ENCODE measurements at places on chromosomes 6 and 20. TPM values are rescaled to one million over a fixed set of nuclear protein-coding genes. Genes with fewer than 3 reads are reported as not detected.

The CLPSL1 gene
- polyA plus RNA-seq, result 0.72 TPM

The OPN5 gene
- 0.48 TPM for polyA plus RNA-seq

The KHDC1 gene
- 8.5 TPM for polyA plus RNA-seq

The GTSF1L gene
- polyA plus RNA-seq, result not detected

The CDS2 gene
- 37.6 TPM for polyA plus RNA-seq

The GABRR2 gene
- 1.1 TPM for polyA plus RNA-seq

The DDRGK1 gene
- 46.7 TPM for polyA plus RNA-seq

The SNAP25 gene
- polyA plus RNA-seq, result 5.9 TPM

The FNDC11 gene
- 0.69 TPM for polyA plus RNA-seq

The FERMT1 gene
- 3.9 TPM for polyA plus RNA-seq

DNA sequence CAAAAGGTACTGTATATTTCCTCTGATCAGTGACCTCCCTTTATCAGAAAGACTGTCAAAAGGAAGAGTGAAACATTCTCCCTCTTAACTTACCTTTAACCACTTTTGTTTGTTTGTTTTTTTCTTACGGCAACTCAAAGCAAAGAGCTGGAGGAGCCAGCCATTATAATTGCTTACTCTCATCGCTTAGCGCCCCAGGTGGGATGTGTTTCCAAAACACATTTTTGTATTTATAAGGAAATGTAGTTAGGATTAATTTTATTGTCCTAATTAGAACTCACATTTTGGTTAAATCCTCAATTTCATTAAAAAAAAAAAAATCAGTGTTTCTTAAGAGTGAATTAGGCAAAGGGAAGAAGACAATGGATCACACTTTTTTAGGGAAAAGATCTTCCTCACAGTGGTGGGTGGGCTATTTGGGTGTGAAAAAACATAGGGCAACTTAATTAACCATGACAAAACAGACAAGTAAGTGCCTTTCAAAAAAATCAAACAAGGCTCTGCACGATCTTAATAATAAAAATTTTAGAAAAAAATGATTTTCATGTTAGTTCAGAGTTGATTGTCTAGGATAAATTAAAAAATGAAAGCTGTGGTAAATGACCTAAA, 1.2 kb upstream of the PHACTR2 start:
- no peak for DNase-seq

GRCh38 chr6:70686548-70687133, 19.0 kb downstream of the SMAP1 start:
- no peak for DNase-seq

DNA sequence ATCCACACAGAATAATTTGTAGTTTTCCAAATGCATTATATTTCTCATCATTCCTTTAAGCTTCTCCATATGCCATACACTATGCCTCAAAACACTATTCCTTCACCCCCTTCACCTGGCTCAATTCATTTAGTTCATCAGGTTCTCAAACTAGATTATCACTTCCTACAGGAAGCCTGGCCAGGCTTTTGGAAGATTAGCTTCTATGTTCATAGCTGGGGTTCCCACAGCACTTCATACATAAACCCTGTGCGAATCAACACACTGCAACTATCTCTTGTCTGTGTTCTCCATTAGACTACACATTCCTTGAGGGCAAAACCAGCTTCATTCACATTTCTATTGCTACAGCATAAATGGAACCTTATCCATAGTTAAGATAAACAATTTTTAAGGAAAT, 40.5 kb upstream of the PLN start:
- no peak for DNase-seq

DNA sequence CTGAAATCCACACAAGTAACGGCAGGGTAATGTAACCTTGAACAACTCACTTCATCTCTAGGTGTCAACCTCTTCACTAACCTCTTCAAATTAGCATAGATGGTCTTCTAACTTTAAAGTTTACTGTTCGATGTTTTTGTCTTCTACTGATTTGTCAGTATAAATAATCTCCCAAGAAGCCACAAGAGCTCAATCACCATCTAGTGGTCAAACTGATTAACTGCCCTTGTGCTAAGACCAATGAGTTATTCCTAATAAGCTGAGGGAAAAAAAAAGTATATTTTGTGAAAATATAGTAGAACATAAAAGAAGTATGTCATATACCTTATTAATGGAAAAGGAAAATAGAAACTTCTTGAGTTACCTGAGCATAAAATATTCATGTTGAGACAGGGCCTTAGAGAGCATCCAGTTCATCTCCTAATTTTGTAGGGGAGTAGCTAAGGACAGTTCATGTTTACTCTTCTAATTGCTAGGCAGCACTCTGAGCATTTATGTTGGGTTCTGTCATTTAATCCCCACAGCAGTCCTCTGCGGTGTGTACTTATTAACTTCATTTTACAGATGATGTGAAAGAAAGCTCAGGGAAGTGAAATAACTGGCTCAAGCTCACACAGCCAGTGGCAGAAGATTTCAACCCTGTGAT, 317.1 kb downstream of the ESR1 start:
- DNase-seq, result no peak

GRCh38 chr20:40441771-40442170, 247.3 kb downstream of the MAFB start:
- DNase-seq, result no peak

- DNase-seq, result no peak
Measured at GRCh38 chr6:111959766-111960165, 86.5 kb upstream of the FYN start.

- DNase-seq, result no peak
Measured at GRCh38 chr6:14639983-14640599, 522.5 kb downstream of the CD83 start.

GRCh38 chr6:127216810-127217789, 49.6 kb upstream of the RNF146 start:
- no peak for DNase-seq

DNA sequence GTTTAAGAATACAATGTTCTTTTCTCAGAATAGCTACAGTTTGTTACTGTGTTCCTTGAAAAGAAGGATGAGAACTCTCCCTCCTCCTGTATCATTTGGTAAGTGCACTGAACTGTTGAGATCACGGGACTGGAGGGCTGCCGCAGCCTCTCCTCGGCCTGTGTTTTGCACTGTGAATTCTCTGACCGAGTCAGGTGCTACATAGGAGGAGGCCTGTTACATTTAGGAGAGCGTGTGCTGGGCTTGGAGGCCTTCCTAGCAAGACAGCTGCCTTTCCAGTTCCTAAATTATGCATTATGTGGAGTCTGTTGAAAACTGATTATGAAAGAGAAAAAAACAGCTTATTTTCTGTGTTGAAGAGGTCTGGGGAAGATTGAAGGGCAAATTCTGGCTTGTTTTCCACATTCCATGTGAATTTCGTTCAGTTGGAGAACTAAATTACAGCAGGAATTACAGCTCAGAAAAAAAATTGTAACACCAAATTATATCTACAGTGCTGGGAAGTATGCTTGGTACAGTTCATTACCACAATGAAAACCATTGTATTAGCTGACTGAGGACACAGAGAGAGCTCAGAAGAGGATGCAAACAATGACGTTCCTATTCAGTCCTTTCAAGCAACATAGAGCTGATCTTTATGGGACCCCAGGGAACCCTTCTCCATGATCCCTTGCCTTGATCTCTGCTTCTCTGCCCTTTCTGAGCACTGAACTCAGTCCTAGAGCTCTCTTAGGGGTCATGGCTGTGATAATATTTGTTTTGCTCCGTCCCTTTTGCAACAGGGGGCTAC, 2.8 kb downstream of the TMC2 start:
- DNase-seq, result no peak

DNA sequence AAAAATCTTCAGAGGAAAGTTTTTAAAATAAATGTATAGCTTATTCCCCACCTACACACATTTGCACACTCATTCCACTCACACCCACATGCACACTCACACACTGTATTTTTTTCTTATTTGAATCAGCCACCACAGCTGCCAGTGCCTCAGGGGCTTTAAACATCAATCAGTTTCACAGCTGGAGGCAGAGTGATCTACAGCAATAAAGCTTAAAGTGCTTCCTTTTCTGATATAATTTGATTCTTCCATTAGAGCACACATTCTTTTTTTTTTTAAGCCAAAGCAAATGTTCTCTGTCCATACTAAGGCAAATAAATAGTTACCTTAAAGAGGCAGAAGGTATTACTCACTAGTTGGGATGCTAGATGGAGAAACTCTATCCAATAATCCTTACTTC, 498.8 kb upstream of the POU3F2 start:
- DNase-seq, result no peak

DNA sequence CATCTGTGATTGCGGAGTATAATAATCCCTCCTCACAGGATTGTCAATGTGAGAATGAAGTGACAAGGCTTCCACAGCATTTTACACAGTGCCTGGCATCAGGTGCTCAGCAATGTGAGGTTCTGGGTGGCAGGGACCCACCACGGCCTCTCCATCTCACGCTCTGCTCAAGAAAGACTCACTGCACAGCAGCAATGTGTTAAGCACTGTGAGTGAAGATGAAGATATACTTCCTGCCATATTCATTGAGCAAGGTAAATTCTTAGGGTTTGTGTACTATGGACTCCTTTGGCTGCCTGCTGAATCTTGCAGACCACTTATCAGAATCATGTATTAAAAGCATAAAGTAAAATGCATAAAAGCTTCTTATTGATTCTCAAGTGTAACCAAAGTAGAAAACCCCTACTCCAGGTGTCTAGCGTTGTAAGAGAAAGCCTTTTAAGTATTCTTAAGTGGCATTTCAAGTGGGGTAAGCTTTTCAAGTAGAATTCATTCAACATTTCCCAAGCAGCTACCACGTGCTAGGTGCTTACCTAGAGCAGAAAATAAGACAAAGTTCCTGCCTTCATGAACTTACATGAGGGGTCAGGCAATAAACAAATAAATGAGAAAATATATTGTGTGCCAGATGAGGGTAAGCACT, 17.0 kb upstream of the MEP1A start:
- no peak for DNase-seq

DNA sequence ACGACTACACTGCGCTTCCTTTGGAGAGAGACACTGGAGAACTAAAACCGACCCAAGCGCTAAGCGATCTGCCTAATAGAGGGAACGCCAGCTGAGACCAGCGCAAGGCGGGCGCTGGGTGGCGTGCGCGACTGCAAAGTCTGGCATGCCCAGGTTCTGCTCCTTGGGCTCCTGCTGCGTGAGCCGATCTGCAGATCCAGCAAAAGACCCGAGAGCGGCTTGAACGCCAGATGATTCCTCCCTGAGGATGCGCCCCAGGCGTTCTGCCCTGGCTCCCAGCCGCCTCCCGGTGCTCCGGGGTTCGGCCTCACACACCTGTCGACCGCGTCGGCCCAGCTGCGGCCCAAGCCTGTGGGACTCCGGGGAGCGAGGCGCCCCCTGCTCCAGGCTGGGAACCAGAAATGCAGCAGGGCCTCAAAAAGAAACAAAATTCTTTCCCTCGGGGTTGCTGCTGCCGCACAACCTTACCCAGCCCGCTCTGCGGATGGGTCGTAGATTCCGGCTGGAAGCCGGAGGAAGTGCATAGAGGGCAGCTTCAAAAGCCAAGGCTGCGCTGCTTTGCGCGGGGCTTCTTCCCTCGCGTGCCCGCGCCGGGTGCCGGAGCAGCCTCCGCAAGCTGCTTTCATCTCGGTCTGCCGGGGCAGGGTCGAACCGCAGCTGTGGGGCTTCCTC, 17.9 kb upstream of the PRDM13 start:
- DNase-seq, result no peak

DNA sequence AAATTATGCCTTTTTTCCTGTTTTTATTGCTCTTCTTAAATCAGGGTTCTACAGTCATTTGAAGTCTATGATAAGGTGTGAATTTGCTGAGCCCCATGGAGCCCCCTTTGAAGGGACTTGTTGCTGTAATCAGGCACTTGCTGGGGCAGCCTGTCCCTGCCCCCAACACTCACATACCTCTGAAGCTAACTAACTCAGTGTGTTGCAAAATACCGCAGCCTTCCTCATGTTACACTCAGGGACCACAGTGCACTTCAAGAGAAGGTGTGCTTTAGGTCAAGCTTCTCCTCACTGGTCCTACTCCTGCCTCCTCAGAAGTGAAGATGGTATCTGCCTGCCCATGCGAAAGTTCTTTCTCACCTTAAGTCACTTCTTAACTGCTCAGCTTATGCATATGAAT, 66.1 kb upstream of the GLP1R start:
- no peak for DNase-seq

DNA sequence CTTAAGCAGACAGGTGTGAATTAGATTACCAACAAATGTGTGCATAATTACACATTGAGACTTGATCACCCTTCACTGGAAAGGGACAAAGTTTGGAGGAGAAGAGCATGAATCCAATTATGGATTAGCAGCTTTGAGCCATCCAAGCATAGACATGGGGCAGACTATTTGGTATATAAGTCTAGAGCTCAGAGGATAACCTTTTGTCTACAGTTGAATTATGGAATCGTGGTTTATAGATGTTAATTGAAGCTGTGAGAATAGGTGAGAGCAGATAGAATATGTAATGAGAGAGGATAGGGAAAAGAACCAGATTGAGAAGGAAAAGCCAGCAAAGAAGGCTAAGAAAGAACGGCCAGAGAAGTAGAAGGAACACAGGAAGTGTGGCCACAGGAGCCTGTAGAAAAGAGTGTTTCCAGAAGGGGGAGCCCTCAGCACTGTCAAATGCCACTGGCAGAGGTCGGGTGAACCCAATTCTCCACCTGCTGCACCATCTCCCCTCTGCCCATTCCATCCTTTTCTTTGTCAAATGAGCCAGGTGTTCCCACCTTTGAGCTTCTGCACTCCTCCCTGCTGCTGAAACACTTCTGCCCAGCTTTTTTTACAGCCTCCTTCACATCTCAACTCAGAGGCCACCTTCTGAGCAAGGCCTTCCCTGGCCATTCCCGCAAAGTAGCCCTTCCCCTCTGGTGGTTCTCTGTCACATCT, 7.3 kb downstream of the DNTTIP1 start:
- DNase-seq, result no peak

DNA sequence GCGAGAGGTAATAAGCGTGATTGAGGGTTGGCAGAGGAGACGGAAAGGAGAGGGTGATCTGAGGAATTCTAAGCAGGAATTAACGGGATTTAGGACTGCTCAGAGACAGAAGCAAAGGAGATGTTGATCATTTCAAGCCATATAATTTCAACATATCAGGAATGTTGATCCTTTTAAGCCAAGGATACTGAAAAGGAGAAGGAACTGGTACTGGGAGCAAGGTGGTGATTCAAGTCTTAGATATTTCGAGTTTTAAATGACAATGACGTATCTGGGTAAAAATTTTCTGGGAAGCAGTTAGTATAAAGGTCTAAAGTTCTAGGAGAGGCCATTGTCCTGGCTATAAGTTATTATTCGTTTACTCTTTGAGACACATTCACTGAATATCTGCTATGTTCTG, 91.3 kb upstream of the OGFRL1 start:
- no peak for DNase-seq

- no peak for DNase-seq
Measured at GRCh38 chr20:9490161-9490560, 24.2 kb upstream of the LAMP5 start.

- DNase-seq, result no peak
Measured at GRCh38 chr6:36524871-36525270, 22.4 kb downstream of the STK38 start.

GRCh38 chr6:89160331-89161092, 14.7 kb downstream of the PM20D2 start:
- no peak for DNase-seq

DNA sequence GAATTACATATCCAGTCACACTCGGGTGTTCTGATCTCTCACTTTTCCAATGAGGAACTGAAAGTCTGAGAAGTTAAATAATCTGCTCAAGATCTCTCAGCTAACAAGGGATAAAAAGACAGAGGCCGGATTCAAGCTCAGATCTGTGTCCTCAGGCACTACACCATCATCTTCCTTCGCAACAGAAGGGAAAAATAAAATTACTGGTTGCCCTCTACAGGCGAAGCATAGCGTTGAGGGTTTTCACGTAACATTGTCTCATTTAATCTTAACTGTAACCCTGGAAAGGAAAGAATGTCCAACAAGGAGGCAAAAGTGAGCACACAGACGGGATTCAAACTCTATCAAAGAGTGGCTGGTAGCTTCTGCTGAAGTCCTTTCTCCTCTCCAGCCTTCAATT, 67.8 kb upstream of the ANKEF1 start:
- DNase-seq, result no peak
